ENCODE measurements at places on chromosomes 12 and 14.

DNA sequence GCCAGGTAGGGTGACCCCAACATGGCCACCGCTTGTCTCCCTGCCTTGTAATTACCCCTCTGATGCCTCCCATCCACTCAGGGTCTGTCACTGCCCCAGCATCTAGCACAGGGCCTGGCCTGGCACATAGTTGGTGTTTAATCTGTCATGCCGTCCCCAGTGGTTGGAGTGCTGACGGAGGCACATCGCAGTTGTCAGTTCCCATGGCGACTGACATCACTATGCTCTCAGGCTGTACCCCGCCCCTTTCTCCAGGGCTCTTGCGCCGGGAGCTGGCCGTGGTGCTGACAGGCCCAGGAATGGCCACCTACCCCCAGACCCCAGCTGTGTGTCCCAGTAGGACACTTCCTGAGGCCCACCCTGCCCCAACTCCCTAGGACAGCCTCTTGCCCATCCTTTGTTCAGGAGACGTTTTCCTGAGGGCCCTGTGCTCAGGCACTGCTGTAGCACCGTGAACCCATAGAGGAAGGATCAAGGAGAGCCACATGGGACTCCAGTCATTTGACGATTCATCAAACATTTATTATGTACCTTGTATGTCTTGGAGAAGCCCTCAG is 23.0 kb downstream of the FAM222A start:
- no peak for DNase-seq

GRCh38 chr12:127270193-127270592 is 996.8 kb upstream of the TMEM132C start:
- no peak for DNase-seq

GRCh38 chr14:90644882-90645281 is 171.3 kb downstream of the TTC7B start:
- DNase-seq, result no peak

GRCh38 chr12:80794551-80794950 is 77.8 kb downstream of the MYF5 start:
- no peak for DNase-seq

GRCh38 chr14:73924337-73924736 is 25.6 kb downstream of the FAM161B start:
- no peak for DNase-seq

- DNase-seq, result no peak
Observed at GRCh38 chr12:117168976-117169375, 21.3 kb downstream of the FBXO21 start.

DNA sequence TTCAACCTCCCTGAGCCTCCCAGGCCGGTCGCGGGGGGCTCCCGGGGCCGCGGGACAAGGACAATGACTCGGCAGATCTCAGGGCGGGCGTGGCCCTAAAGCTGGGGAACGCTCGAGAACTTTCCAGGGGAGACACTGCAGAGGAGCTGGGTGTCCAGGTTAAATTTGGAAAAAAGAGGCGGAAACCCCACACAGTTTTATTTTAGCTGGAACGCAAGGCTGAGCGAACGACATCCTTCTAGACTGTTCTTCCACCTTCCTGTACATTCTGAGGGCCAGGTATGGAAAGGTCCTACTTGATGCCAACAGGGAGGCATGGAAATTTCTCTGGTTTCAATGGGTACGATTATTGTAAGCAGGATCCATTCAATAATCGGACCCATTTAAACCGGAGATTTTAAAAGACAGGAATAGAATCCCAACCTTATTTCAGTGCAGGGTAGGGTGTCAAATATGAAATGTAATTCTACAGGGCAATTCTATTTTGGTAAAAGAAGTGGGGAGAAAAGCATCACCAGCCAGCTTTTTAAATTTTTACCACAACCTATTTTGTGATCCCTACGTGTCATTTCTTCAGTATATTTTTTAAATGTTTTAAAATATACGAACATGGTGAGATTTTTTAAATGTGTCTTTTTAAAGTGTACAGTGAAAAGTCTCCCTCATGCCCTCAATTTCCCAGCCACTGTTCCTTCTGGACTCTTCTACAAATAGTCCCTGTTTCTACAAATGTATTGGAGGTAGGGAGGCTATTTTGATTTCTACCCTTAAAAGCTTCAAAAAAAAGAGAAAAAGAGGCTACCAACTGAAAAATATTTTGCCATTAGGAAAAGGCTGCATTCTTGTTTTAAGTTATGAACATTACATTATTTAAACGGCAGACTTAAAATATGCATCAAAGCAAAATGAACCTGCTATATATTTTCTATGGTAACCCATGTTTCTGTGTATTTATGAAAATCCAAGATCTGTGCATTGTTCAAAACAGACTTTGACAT is 1.1 kb upstream of the UBC start:
- DNase-seq, result no peak

DNA sequence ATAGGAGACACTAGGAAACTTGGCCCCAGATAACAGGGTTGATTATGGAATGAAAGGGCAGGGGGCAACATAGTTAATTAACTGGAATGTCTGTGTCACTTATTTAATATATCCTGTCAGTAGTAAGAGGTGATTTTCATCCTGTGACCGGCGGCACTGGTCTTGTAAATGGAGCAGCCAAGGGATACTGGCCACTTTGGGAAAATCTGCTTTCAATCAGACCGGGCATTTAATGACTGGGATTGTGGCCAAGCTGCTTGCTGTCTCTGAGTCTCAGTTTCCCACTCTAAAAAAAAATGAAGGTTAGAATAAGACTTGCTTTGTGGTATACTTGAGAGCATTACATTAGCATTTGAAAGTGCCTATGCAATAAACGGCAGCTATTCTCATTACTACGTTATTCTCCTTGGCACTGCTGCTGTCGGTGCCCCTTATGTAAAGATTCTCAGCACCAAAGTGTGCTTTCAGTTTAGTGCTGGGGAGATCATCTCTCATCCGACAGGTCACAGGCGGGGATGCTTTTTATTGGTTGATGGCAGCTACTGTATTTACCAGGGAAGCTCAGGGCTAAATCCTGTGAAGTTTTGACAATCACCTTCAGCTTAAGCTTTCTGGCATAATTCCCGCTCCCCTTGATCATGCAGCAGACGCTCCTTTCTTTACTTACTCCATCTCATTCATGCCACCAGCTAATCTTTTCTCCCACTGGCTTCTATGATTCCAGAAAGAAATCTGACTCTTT is 162.1 kb downstream of the ESRRB start:
- no peak for DNase-seq

DNA sequence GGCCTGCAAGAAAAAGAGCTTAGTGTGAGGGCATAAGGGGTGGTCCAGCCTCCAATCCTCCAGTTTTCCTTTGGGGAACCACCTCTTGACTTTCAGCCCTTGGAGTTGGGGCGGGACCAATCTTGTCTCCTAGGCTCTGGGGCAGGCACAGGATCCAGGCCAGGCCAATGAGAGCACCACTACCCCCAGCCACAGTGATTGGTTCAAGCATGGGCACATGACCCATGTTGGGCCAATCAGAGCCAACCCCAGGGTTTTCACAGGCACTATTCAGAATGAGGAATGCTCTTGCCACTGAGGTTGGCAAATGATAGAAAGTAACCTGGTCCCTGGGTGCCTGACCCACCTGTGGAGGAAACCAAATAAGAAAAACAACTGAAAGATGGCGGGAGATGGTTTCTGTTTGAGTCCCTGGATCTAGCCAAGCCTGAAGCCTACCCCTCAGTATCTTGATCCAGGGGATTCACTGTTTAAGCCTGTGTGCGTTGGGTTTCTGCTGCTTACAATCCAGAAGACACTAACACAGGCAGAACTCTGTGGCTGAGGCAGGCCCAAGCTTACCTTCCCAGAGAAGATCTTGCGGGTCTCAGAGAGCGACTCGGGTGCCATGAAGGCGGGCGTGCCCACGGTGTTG is 42.9 kb downstream of the P2RX4 start:
- DNase-seq, result no peak

DNA sequence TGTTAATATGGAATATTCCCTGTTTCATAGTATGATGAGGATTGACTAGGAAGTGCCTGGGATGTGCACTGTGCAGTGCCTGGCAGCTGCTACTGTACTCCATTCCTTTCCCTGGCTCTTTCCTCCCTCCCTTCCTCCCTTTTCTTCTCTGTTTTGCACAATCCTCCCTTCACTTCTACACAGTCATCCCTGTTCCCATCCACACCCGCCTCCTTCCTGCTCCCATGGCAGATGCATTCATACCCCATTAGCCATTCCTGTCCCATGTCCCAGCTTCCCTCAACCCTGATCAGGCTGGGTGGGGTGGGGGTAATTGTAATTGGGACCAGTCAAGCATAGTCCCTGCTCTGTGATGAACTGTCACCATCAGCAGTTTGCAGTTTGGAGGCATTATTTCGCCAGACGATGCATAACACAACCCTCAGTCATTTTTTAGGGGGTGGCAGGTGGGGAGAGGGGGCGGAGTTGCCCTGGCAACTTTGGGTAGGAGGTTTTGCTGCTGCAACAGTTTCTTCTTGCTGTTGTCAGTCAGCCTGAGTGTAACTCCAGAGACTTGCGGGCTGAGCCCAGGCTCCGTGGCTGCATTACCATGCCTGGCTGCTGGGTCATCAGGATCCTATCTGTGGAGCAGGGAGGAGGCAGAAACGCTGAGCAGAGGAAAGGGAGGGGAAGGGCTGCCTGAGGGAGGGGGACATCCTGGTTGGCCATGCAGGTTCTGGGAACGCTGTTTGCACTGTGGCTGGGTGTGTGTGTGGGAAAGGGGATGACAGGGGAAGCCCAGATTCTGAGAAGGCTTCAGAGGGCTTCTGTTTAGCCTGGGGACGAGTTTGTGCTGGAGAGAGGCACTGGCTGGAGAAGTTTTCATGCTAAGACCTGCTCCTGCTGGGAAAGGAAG is 4.1 kb upstream of the KRT84 start:
- no peak for DNase-seq

DNA sequence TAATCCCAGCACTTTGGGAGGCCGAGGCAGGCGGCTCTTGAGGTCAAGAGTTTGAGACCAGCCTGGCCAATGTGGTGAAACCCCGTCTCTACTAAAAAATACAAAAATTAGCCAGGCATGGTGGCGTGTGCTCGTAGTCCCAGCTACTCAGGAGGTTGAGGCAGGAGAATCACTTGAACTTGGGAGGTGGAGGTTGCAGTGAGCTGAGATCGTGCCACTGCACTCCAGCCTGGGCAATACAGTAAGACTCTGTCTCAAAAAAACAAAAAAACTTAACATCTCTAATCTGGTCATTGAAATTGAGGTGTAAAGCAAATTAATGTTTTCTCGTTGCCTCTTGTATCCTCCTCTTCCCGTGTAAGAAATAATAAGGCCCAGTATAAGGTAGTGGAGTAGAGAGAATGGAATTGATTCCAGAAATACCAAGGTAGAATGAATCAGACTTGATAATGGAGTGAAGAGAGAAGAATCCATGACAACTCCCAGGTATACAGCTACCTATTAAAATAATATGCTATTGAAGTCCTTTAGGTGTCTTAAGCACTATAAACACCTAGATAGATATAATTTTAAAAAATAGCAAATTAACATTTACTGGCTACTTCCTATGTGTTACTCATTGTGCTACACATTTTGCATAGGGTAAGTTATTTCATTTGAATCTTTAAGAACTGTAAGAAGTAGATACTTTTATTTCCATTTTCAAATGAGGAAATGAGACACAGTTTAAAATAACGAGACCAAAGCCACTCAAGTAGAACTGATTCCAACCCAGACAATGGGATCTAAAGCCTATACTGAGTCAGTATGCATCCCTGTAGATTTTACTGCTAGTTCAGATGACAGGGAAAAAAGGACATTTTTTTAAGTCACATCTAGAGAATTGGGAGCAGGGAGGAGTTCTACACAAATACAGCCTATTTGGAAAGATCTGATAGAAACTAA is 23.2 kb downstream of the RAP1B start:
- no peak for DNase-seq

GRCh38 chr14:65186951-65187350 is 84.6 kb upstream of the MAX start:
- DNase-seq, result no peak

GRCh38 chr12:116442304-116442703 is 116.9 kb upstream of the MAP1LC3B2 start:
- DNase-seq, result no peak

DNA sequence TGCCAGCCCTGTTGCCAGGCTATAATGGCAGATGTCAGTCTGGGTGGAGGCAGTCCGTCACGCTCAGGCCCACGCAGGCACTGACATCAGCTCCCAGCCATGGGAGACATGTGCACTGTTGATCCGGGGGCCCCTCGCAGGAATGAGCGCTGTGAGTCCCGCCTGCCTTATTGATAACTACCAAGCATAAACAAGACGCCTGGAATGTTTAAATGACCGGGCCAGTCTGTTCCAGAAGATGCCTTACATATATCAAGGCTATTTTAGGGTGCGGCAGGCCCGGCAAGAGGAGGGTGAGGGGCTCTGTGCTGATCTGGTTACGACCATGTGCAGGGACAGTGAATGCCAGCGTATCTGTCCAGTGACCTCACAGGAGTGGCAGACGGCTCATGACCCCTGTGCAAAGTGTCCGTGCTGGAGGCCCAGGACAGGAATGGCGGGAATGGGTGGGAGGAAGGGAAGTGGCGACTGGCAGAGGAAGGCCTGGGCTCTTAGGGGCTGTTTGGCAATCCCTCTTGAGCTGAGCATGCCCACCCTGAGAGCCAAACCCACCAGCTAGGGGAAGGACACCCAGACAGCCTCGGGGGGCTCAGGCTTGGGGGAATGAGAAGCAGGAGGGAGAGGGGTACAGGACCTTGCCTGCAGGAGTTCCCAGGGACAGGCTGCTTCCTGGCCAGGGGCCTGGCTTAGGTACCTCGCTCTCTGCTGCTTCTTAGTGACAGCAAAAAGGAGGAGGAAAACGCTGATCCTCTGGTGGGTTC is 49.3 kb downstream of the DLK1 start:
- no peak for DNase-seq

DNA sequence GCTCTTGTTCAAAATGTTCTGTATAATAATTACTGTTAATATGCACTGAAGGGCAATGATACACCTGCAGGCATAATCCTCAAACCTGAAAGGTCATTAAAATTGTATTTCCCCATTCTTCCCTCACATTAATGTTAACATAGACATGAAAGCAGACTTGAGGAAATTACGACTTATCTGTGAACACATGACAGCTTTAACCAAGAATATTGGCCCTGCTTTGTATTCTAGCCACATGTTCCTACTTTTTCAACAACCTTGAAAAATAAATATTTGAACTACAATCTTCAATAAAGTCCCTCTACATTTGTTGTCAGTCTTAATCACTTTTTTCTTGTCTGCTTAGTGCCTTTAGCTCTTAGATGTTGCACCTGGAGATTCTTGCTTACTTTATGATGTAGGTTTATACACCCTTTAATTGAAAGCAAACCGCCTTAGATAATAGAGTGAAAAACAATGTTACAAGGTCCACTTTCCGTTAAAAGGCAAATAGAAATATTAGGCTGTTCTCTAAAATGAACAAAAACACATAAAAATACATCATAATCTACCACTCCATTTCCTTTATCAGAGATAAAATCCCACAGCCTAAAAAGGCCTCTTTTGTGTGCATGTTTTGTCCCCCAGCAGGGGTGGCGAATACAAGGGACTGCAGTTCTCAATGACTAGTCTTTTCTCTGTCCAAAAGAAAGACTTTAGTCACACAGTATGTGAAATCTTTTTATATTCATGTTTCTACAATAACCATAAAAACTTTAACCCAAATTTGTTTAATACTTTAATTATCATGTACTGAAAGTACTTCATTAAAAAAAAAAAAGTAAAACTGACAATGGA is 55.9 kb downstream of the ZFC3H1 start:
- DNase-seq, result no peak

Data from stimulated activated CD4-positive, alpha-beta T cell treated with anti-CD3 and anti-CD28 coated beads, Interleukin-12 subunit alpha, Interleukin-12 subunit beta, amount 100 ng/mL, for 48 hours (primary cell).